ENCODE measurements at places on chromosomes 5 and 9.

DNA sequence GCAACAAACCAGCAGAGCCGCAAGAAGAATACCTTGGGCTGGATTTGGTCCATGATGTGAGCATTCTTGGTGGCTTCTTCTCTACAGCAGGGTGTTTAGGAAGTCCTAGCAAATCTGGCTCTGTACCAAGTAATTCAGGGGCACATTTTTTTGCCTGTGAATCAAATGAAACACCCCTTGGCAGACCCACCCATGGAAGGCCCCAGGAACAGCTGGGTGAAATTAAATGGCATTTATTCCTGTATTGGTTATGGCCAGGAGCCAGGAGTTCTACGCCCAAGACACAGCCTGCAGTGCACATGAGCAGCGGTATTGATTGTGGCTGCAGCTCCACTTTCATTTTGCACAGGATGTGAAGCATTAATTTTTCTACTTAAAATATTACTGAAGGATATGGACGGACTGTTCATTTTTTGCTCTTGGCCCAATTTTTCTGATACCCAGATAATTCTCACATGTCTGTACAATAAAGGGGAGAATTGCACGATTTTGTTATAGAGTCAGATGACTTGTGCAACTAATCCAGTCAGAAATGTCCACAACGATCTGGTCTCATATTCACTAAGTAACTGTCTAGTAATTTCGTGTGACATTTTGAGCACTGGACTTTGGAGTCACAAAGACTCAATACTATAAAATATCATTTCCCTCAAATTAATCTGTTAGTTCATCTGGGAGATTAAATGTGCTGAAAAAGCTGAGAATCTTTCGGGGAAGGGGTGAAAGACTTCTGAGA lies 120.7 kb upstream of the APC start:
- DNase-seq = no peak

GRCh38 chr5:10301266-10301665 lies 6.4 kb downstream of the CMBL start:
- no peak for DNase-seq

GRCh38 chr9:73183917-73184861 lies 32.5 kb downstream of the ANXA1 start:
- no peak for DNase-seq

GRCh38 chr9:120970244-120970643 lies 43.6 kb upstream of the TRAF1 start:
- no peak for DNase-seq

- no peak for DNase-seq
Observed at GRCh38 chr5:147809830-147810666, 21.4 kb downstream of the SPINK1 start.

- no peak for DNase-seq
Observed at GRCh38 chr9:138064547-138064946, 187.0 kb downstream of the CACNA1B start.

DNA sequence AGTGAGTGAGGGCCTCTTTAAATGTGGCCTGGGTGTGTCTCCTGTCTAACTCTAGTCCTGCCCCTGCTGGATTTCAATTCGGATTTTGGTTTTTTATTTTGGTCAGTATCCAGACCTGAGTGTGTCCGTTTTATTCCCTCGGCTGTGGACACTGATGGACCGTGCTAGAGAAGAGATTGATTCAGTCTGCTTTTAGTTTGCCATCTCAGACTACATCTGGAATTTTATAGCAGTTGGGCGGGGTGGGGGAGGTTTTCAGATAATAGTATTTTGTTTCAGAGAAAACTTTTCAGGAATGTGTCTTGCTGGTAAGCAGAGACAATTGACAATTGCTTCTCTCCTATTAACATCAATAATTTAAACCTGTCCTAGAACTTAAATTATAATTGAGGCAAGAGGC lies 308.1 kb downstream of the ARHGAP26 start:
- no peak for DNase-seq

GRCh38 chr9:125700791-125701190 lies 6.2 kb downstream of the MAPKAP1 start:
- no peak for DNase-seq

- no peak for DNase-seq
Observed at GRCh38 chr5:127875235-127876021, 172.2 kb downstream of the CCDC192 start.
